Stimulated activated CD4-positive, alpha-beta T cell treated with anti-CD3 and anti-CD28 coated beads, TNF-alpha, amount 100 ng/mL, for 48 hours (primary cell): ENCODE measurements at places on chromosomes 12 and 14.

DNA sequence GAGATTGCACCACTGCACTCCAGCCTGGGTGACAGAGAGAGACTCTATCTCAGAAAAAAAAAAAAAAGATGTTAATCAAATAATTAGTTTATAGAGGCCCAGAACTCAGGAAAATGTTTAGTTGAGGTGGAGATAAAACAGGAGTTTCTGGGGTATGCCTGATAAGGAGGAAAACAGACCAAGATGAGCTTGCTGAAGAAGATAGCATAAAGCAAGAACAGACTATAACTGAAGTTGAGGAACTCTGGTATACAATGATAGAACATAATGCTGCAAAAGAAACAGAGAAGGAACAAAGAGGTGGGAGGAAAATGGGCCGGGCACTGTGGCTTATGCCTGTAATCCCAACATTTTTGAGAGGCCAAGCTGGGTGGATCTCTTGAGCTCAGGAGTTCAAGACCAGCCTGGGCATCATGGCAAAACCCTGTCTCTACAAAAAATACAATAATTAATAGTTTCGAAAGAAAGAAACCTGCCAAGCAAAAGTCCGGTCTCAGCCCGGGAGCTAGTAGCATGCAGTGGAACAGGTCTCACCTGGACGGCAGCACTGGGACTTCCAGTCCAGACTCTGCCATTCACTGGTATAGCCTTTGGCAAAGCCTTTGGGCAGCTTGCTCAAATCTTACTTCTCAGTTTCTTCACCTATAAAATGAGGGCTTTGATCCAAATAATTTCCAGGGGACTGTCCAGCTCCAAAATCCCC, 25.4 kb downstream of the SLC35E3 start:
- DNase-seq = no peak

GRCh38 chr12:128790221-128790620, 33.5 kb downstream of the SLC15A4 start:
- DNase-seq = no peak

DNA sequence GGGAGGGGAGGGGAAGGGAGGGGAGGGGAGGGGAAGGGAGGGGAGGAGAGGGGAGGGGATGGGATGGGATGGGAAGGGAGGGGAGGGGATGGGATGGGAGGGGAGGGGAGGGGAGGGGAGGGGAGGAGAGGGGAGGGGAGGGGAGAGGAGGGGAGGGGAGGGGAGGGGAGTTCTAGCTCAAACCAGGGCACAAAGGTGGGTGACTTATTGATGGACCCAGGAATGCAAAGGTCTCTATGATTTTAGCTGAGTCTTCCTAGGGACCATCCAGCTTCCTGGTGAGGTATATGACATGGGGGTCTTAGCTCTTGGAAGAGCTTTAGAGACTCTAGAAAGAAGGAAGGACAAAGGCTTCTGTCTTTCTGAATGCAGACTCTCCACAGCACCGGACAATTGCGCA, 42.3 kb downstream of the ANO2 start:
- no peak for DNase-seq

DNA sequence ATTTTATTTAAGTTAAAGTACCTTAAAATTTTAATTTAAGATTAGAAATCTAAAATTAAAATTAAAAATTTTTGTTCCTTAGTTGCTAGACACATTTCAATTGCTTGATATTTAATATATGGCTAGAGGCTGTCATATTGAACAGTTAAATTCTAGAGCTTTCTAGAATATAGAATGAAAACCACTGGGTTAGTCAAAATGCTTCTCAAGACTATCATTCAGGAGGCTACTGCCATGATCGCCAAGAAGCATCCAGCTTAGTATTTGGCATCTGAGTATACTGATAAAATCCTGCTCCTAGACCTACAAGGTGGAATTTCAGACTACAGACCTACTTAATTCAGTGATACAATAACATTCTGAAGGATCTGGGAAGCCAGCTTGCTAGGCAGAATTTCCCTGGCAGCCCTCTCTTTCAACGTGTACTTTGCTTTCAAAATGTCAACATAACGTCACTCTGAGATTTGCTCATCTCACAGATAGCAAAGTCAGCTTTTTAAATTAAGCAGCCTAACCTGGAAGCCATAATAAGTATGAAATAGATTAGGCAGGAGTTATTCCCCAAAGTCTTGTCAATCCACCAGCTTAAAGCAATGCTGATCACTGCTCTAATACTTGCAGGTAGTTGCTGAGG, 525.8 kb downstream of the FSCB start:
- DNase-seq = no peak
